ENCODE measurements at places on chromosomes 12 and 14.

DNA sequence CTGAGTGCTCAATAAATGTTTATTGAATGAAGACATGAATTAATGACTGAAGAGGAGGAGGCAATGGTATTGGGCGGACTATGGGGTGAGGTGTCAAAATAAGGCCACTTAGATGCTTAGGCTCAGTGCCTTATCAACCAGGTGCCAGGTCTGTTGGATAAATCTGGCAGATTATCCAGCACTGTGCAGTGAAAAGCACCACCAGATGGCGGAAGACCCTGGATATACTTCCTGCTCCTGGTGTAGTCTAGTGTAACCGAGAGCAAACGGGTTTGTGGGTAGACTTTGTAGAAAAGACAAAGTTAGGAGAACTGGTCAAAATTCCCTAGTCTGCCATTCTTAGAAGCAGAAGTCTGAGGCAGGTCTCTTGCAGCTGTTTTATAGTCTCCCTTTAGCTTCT lies 306.3 kb downstream of the ATP23 start:
- DNase-seq = no peak

GRCh38 chr12:49505672-49506071 lies 33.2 kb upstream of the KCNH3 start:
- DNase-seq = no peak

GRCh38 chr14:29846339-29847055 lies 81.2 kb downstream of the PRKD1 start:
- no peak for DNase-seq

- no peak for DNase-seq
Observed at GRCh38 chr14:99857551-99857950, 64.3 kb downstream of the EML1 start.

GRCh38 chr12:109582636-109583035 lies 9.0 kb downstream of the MVK start:
- DNase-seq = no peak

DNA sequence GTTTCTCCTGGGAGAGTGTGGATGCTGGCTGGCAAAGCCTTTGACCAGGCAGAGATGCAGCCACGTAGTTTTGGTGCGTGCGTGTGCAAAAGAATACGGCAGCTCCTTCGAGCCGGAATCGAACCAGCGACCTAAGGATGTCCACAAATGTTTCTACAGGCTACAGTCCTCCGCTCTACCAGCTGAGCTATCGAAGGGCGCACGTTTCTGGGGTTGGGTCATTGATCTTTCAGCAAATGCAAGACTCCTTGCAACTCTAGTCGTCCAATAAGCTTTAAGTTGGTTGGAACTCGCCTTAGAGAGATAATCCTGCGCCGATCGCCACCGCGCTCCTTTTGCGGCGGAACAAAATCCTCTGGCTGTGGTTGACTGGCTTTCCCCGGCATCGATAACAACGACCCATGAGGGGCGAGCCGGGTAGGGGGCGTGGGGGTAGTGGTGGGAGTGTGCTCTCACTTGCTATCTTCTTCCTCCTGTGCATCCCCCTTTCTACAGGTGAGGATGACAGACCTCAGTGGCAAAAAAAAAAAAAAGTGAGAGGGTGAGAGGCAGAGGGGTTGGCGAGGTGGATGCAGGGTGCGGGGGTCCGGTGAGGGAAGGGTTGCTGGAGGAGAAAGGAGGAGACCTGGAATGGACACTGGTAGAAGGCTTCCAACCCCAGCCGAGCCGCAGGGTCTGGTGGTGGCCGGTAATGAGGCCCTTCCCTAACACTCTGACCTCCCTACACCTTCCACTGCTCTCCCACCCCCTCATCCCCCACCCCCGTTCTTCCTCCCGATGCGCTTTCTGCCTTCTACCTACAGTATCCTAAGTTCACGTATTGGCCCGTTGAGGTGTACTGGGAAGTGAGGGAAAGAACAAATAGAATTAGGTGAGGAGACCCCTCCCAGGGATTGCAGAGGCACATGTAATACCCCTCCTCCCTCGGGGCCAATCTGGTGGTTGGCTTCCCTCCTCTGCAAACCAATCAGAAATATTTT lies 11.8 kb upstream of the OR6S1 start:
- DNase-seq = no peak

GRCh38 chr12:46948936-46949545 lies 123.2 kb upstream of the SLC38A4 start:
- DNase-seq = no peak

GRCh38 chr12:52382854-52383253 lies 2.6 kb downstream of the KRT84 start:
- no peak for DNase-seq

DNA sequence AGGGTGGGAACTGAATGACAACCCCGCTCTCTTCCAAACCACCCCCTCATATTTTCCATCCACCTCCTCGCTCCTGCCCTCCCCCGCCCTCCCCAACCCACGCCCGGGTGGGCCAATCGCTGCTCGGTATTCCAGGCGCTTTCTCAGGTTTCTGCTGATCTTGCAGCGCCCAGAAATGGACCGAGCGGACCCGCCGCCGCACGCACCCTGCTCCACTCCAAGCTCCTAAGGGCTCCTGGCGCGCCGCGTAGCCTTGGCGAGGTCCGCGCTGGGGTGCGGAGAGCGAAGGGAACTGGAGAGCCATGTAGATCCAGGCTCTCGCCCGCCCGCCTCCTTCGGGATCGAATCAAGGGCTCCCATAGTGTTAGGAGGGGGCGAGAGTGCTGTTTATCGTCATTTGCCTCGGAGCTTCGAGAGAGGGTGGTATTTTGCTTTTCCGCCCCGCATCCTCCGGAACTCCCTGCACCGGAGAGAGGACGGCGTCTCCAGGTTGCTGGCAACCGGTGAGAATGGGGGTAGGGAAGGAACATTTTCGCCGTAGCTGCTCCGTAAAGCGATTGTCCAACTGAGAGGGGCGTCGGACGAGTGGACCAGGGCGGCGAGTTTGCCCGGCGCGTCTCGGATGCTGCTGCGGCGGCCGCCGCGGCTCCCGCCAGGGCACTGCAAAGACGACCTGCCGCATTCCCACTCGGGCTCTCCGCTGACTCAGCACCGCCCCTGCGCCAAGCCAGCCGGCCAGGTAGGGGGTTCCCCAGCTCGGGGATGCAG lies at the start of gene KCNA1:
KCNA1 (plus strand) TSS at position 172 of the 768 bp plus-strand sequence. CDS start 1,474 bp downstream, outside the sequence.
- peak; percentile 25 for DNase-seq

DNA sequence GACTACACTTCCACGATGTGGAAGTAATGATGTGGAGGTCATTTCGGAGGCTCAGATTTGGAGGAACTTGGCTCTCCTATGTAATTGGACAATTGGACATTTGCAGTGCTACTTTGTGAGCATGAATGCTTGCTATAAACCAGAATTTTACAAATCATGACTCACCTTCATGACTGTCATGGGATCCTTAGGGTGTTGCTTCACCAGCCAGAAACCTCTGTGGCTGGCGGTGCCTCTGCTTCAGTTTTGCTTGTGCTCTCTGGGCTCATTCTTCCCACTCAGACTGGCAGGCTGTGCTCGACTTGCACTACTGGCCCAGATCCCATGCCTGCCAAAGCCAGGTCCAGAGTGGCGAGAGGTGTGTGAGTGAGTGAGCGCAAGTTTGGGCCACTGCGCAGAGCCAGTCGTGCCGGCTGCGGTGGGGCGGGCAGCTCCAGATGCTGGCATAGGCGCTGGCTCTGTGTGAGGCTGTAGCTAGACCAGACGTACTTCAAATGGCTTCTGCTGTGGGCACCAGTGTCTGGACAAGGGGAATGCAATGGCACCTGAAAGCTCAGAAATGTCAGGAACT lies 387.8 kb downstream of the AEBP2 start:
- no peak for DNase-seq
